EL (cell line): ENCODE measurements at places on chromosomes 11 and 22.
A peak's percentile ranks its signal among the peaks of the same experiment; 100 is the strongest.

DNA sequence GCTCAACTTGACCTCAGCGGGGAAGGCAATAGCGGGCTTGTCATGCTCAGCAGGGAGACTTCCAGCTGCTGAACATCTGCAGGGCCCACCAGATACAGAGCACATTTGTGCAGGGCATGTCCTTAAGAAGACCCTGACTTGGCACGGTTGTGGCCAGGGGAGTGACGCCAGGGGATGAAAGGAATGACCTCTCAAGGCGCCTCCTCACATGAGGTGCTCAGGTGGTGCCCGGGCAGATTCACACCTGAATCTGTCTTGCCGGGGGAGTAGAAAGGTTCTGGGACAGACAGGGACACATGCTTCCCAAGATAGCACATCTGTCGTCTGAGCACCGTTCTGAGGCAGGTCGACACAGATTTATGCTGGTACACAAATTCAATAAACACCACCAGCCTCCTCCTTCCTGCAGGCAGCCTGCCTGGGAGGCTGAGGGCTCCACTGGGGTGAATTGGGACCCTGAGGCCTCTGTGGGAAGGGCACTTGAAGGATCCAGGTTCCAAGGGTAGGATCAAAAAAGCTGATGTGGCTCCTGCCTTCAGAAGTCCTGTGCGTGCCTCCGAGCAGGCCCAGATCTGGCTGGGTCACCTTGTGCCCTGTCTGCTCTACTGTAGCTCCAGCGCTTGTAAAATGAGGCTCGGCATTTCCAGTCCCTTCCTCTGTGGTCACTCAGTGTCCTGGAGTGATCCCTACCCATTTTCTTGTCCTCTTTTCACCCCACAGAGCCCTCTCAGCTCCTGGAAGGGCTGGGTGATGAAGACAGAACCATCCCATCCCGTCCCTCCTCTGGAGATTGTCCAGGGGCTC is 49.6 kb upstream of the NECTIN1 start:
- no peak for DNase-seq

DNA sequence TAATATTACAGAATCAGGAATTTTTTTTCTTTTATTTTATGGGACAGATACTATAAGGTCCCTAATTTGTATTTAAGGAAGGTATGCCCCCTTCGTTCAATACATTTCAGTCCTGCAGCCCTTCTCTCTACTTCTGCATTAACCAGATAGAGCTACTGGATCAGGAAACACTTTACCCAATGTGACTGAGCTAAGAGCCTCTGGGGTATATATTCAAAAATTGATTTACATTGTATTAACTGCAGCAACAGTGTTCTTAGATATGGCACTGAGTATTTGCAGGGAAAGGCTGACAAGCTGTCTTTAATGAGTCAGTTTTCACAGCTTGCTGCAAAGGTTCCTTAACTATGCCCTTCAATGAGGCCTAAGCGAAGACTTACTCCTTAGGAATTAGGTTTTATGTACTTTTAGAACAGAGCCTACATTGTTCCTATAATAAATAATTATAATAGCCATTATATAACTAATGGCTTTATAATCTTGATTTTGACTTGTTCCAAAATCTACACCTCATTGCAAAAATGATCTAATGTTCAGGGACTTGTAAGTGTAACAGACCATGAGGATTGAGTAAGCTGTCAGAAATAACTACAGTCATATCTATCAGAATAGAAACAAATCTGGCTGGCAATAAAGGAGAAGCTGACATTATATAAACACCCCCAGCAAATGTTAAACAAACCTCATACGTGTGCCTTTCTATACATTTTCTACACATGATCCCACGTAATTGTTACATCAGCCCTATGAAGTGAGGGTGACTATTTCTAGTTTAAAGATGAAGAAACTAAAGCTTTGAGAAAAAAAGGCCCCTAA is 55.0 kb downstream of the DDI1 start:
- no peak for DNase-seq

DNA sequence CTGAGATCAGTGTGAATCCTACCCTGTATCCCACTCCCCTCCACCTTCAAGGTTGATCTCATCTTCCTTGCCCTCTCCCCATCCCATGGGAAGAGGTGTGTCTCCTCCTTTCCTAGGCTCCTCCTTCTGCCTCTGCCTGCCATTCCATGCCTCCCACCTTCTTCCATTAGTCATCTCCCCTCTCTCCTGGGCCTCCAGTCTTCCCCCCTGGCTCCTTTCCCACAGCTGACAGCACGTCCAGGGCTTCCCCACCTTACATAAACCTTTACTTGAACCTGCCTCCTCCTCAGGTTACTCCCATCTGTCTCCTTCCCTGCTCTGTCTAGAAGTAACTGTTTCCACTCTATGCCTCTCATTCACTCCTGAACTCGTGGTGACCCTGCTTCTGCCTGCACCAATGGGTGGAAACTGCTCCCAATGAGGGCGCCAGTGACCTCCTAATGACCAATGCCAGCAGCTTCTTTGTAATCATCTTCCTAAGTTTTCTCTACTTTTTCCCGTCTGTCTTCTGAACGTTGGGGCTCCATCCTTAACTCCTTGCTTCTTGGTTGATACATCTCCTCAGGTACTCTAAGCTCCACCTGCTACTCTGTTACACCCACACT is 266.9 kb upstream of the NARS2 start:
- no peak for DNase-seq

- DNase-seq, result peak; percentile 71
Measured at GRCh38 chr11:13183094-13183825, 94.3 kb upstream of the BMAL1 start.

DNA sequence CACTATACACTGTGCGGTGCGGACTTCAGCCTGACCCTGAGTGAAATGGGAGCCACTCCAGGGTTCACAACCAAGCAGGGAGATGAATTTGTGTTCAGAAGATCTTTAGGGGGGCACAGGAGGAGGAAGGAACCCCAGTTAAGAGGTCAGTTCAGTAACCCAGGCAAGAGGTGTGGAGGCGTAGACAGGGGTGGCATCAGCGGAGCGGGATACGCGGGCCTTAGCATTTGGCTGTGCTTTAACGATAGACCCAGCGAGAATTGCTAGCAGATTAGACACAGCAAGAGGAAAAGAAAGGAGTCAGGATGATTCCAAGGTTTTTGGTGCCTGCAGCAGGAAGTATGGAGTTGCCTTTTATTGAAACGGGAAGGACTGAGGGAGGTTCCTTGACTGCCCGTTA is 46.8 kb downstream of the CTTN start:
- no peak for DNase-seq

DNA sequence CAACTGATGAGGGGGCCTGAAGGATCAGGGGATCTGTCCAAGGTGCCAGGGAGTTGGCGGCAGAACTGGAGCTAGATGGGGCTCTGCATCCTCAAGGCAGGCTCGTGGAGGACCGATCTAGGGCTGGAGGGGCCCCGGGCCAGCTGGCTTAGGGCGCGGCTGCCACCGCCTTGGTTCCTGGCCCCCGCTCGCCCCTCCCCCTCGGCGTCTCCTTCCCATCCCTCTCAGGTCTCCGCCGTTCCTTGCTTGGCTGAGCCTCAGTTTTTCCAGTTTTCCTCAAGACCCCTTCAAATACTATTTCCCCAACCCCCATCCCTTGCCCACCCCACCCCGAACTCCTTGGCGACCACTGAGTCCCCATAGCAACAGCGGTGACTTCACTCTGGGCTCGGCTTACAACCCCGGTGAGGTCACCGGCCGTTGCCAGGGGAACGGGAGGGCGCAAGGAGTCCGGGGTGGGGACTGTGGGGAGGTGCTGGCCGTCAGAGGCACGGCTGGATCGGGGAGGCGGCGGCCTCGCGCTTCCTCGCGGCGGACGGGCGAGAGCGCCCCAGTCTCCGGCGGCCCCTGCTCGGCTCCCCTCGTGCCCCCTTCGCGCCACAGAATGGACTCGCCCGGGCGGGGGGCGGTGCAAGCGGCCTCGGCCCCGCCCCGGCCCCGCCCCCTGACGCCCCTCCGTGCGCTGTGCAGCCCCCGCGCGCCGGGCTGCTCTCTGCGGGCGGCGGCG is 7.5 kb downstream of the FREY1 start:
- peak; percentile 91 for DNase-seq

DNA sequence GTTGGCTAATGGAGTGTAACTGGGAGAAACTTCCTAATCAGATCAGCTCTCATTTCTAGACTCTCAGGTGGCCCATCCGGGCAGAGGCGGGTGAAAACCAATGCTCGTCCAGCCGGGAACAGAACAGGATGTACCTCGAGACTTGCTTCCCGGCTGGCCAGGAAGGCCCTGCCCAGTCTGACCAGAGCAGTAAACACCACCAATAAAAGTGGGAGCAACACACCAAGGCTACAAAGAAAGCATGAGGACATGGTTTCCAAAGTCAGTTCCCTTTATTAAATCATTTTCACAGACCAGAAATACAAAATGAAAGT is 940 bp upstream of the TNKS1BP1 start:
- no peak for DNase-seq

- no peak for DNase-seq
Measured at GRCh38 chr11:2582946-2583604, 116.7 kb downstream of the KCNQ1OT1 start.
